ENCODE measurements at places on chromosomes 12 and 14.

GRCh38 chr14:58315606-58316005 lies 17.3 kb downstream of the ARID4A start:
- no peak for DNase-seq

DNA sequence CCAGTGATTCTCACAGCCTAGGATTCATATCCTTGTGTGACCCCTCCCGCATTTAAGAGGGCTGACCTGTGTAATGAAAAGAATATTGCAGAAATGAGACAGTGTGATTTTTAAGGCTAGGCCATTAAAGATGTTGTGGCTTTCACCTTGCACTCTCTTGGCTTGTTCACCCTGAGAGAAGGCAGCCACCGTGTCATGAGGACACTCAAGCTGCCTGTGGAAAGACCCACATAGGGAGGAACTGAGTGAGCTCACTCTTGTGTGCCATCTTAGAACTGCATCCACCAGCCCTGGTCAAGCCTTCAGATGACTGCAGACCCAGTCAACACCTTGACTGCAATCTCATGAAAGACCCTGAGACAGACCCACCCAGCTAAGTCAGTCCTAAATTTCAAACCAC lies 46.3 kb upstream of the TMPO start:
- no peak for DNase-seq

- no peak for DNase-seq
Observed at GRCh38 chr14:105413544-105413886, 6.1 kb upstream of the MTA1 start.

DNA sequence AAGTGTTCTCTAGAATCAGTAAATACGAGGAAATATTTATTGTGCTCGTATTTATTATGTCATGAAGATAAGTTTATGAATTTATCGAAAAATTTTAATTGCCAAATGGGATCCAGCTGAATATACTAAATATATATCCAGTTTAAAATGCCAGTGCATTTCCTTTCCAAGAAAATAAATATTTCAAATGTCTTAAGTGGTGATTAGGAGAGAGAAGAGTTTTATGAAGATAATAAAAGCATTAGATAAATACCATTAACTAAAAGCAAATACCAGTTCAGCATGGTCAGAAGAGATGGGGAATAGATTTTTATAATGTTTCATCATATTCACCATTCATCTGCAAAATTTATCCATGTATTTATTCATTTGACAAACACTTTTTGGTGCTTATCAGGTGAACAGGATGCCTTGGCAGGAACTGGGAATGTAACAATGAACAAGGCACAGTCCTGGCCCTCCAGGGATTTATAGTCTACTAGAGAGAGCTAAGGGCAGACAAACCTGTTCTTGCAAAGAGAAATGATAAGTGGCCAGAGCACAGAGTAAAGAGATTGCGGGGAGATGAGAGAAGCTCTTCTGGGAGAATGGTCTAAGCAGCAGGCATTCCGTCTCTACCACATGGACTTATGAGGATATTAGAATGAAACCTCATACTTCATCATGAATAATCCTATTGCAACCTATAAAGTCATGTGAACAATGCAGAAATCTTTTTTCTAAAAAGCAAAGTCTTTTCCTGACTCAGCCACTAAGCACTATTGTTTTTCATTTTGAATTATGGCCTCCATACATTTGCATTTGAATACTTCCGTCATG lies 143.7 kb upstream of the ABCD2 start:
- DNase-seq: no peak

DNA sequence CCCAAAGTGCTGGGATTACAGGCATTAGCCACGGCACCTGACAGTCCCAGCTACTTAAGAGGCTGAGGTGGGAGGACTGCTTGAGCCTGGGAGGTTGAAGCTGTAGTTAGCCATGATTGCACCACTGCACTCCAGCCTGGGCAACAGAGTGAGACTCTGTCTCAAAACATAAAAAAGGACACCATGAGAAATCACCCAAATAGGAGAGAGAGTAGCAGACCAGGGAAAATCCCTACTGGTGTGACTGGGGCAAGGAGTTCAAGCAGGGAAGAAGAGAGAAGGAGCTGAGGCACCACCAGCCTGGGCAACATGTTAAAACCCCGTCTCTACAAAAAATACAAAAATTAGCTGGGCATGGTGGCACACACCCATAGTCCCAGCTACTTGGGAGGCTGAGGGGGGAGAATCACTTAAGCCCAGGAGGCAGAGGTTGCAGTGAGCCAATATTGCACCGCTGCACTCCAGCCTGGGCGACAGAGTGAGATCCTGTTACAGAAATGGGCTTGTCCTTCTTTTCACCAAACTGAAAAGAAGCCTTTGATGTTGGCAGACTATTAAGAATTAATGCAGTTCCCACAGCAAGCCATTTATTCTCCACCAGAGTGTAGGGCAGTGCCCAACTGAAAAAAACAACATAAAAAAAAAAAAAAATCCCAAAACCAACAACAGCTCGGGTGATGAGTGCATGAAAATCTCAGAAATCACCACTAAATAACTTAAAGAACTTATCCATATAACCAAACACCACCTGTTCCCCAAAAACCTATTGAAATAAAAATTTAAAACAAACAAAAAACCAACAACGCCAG lies 4.5 kb upstream of the SRSF9 start:
- no peak for DNase-seq

- no peak for DNase-seq
Observed at GRCh38 chr14:99132821-99133635, 139.0 kb downstream of the BCL11B start.

- no peak for DNase-seq
Observed at GRCh38 chr12:116601933-116602810, 43.0 kb downstream of the MAP1LC3B2 start.

- DNase-seq: no peak
Observed at GRCh38 chr12:57983146-57983857, 41.9 kb downstream of the ATP23 start.

DNA sequence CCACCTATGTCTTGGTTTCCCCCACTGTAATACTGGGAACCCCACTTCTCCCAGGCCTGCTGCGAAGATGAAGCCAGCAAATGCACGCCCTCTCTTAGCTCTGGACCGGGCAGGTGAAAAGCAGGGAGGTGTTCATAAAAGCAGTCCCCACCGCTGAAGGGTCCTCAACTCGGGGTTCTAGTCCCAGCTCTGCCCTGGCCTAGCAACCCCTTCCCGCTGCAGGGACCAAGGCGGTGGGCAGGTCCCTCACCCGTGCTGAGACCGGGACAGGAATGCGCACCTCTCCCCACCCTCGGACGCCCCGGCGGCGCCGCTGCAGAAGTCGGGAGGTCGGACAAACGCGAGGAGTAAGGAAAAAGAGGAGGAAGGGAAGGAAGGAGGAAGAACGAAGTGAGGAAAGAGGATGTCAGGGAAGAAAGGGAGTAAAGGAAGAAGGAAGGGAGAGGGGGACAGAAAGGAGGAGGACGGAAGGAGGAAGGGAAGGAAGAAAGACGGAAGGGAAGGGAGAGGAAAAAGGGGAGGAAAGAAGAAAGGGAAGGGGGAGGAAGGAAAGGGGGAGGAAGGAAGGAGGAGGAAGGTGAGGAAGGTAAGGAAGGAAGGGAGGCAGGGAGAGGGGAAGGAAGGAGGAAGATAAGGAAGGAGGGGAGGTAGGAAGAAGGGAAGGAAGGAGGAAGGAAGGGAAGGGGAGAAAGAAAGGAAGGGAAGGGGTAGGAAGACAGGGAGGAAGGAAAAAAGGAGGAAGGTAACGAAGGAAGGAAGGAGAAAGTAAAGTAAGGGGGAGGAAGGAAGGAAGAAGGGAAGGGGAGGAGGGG lies 701 bp downstream of the SPRING1 start:
- no peak for DNase-seq

DNA sequence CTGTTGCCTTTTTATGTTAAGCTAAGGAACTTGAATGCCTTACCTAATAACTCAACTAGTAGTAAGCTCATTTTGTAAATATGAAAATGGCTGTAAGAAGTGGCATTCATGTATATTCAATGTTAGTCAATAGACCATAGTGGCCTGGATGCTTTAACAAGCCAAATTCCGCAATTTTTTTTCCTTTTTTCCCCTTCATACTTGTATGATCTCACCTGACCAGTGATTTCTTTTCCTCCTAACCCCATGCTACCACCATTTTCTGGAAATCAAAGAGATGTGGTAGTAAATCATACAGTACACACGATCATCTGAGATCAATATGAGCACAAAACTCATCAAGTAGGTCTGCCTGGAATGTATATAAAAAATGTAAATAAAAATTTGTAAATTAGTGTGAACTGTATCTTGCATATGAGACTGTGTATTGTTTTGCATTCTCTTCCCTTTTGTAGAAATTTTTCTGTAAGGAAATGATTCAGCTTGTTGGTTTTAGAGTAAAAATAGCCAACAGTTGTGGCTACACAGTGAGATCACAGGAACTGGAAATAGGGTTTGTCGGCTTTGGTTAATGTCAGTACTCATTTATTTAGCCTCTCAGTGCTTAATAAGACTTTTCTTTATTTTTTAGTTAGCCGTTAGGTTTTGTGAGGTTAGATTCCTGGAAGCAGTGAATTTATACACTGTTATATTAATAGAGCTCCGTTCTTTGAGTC lies 62.5 kb downstream of the ETNK1 start:
- DNase-seq: no peak

- no peak for DNase-seq
Observed at GRCh38 chr14:65414961-65415589, 2.5 kb downstream of the FUT8 start.

GRCh38 chr12:98456041-98456440 lies 59.3 kb upstream of the TMPO start:
- DNase-seq: no peak

GRCh38 chr14:61188978-61189808 lies 91.9 kb downstream of the TMEM30B start:
- no peak for DNase-seq

GRCh38 chr12:71461787-71462328 lies 22.3 kb downstream of the LGR5 start:
- no peak for DNase-seq

DNA sequence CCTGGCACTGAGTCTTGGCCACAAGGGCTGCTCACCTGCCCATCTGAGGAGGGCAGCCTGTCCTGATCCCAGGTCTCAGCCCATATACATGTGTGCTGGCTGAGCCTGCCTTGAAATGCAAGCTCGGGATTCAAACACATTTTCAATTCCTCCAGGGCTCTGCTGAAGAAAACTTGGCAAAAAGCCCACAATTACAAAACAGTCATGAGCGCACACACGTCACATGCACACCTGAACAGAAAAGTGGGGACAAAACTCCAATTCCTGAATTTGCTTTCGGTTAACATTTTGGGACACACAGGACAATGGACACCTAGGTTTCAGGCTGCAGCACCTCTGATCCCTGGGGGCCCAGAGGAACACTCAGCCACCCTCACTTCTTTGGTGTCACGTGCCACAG lies 113.9 kb downstream of the RBM19 start:
- no peak for DNase-seq

DNA sequence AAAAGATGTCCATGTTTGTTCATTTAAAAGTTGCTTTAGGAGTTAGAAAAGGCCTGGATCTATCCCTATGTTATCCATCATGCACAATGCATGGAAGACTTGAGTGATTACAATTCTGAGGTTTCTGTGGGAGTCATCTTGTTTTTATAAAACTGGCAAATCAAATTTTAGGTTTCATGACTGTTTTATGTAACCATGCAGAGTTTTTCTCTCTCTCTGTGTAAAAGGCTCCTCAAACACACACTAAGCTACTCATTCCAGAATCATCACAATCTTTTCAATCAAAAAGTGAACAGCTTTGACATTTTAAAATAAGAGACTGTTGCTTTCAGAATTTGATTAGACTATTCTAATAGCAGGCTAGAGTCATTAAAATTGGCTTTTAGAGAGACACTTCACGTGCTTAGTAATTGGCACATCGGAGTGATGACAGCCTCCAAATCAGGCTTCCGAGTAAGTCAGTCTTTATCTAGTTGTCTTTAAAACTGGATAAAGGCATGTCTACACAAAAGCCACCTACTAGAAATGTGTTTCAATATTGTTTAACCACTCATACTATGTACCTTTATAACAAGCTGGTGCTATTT lies 31.9 kb downstream of the PRICKLE1 start:
- DNase-seq: no peak

DNA sequence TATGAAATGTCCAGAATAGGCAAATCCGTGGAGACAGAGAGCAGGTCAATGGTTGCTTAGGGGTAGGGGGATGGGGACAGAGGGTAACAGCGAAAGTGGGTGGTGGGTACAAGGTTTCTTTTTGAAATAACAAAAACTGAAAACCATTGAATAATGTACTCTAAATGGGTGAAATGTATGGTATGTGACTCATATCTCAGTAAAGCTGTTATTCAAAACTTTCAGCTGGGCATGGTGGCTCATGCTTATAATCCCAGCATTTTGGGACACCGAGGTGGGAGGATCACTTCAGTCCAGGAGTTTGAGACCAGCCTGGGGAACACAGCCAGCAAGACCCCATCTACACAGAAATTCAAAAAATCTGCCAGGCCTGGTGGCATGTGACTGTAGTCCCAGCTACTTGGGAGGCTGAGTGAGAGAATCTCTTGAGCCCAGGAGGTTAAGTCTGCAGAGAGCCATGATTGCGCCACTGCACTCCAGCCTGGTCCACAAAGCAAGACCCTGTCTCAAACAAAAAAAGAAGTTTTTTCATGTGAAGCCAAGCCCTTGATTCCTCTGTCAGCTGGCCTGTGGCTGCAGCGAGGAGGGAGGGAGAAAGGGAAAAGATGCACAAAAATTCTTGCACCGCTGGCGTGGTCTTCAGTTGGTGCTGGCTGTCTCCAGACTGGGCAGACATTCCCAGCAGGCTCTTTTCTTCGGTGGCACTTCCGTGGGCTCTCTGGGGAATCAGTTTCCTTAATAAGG lies 248.2 kb downstream of the SLC41A2 start:
- no peak for DNase-seq

- DNase-seq: no peak
Observed at GRCh38 chr12:114799574-114800487, 115.9 kb upstream of the TBX3 start.

GRCh38 chr14:72738161-72738611 lies 155.7 kb downstream of the DPF3 start:
- DNase-seq: no peak

DNA sequence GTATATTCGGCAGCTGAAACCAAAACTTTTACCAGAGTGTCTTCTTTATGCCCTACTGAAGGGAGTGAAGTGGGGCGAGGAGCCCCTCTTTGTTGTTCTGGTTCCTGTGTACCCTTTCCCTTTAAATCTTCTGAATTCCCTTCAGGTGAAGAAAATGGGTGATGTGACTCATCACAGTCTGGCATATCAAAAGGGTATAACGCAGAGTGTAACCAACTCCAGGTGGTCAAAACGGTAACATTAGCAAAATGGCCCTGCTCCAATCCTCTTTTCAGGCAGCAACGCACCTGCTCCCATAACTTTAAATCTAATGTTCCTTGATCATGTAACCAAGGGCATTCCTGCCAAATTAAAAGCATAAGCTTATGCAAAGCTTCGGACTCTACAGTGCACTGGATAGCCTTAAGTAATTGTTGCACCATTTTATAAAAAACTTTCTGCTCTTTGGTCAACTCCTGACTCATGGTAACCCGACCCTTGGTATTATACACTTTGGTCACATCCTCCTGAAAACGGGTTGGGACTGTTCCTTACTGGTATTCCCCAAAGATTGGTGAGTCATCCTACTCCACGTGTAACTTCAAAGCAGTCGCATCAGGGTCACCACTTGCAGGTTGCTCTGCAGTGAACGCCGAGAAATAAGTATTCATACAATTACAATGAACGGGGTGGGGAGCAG lies 83.1 kb downstream of the KCNMB4 start:
- no peak for DNase-seq

- no peak for DNase-seq
Observed at GRCh38 chr12:38528527-38528926, 212.0 kb downstream of the ALG10B start.

GRCh38 chr14:64625386-64626232 lies 75.8 kb downstream of the PPP1R36 start:
- no peak for DNase-seq
